ENCODE measurements at places on chromosomes 2 and 18.

DNA sequence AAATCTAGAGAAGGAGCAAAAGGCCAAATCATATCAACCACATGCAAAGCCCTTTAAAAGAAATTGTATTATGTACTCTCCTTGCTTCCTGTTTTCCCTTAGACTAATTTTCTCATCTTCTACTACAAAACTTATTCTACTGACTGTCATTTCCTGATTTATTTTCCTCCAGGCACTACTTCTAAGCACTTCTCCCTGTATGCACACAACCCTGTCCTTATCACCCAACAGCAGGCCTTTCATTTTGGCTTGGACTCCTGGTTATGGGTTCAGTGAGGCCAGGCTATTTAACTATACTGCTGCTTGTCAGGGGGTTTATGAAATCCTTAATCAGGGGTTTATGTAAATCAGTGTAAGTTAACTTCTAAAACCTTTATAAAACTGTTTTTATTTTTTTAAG, 205.1 kb upstream of the FAM98A start:
- DNase-seq, result no peak

- DNase-seq, result peak; percentile 13
Observed at GRCh38 chr2:72515696-72516095, 310.1 kb downstream of the EXOC6B start.

DNA sequence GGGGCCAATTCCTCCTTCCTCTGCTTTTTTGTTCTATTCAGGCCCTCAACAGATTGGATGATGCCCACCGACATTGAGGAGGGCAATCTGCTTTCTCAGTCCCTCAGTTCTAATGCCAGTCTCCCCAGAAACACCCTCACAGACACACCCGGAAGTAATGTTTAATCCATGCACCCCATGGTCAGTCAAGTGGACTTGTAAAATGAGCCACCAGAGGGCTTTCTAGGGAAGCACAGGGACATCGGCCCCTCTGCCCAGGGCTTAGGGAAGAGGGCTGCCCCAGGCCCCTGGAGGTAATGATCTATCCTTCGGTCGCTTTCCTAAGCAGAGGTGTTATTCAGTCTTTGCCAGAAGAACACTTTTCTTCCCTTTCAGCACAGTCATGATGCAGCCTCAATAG, 107.4 kb downstream of the PDCL3 start:
- no peak for DNase-seq

DNA sequence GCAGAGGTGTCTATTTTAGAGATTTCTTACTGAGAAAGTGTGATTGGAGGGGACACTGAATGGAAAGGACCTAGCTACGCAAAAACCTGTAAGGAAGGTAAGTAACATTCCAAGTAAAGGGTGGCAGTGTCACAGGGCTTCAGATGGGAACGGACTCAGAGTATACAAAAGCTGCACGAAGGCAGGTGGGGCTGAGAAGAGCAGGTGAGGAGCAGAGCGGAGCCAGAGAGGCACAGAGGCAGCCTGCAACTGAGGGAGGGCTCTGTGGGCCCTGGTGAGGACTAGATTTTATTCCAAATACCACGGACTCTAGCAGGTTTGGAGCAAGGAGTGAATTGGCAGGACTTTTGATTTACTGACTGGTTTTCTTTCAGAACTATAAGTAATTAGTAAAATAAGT, 331.3 kb upstream of the PKDCC start:
- no peak for DNase-seq

- DNase-seq, result no peak
Observed at GRCh38 chr2:152339556-152340286, 4.7 kb downstream of the FMNL2 start.

DNA sequence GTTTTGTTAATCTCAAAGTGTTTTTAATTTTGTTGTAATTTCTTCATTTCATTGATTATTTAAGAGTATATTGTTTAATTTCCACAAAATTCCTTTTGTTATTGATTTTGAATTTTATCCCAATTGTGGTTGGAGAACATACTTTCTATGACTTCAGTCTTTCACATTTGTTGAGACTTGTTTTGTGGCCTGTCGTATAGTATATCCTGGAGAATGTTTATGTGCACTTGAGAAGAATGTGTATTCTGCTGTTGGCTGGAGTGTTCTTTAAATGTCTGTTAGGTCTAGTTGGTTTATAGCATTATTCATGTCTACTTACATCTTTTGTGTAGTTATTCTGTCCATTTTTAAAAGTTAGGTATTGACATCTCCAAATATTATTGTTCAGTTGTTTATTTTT, 120.3 kb downstream of the TTC27 start:
- DNase-seq, result no peak

- no peak for DNase-seq
Observed at GRCh38 chr2:152762202-152762601, 43.8 kb downstream of the ARL6IP6 start.

GRCh38 chr18:23519734-23520133, 16.4 kb downstream of the RMC1 start:
- DNase-seq, result no peak

DNA sequence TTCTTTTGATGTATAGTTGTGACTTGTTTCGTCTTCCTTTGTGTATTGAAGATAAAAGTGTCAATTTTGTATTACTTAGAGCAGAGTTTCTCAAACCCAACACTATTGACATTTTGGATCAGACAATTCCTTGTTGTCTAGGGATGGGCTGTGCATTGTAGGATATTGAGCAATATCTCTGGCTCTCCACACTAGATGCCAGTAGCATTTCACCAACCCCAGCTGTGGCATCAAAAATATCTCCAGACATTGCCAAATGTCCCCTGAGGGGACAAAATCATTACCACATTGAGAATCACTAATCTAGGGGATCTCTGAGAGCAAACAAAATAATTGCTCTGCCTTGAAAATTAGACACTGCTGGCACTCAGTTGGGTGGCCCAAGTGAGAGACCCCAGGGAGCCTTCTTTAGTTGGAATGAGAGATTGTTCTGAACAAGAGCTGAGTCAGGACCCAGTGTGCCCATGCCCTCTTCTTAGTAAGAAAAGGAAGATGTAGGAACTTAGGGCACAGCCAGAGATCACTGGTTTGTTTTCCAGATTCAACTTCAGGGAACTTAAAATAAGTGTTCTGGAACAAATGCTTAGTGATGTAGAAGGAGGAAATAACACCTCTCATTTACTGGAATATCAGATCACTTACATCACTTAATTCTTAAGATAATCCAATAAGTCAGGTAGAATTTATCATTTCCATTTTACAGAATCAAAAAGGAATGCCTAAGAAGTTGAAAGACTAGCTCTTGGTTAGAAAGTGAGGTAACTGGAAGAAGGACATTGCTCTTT, 466.6 kb upstream of the TNP1 start:
- DNase-seq, result no peak

DNA sequence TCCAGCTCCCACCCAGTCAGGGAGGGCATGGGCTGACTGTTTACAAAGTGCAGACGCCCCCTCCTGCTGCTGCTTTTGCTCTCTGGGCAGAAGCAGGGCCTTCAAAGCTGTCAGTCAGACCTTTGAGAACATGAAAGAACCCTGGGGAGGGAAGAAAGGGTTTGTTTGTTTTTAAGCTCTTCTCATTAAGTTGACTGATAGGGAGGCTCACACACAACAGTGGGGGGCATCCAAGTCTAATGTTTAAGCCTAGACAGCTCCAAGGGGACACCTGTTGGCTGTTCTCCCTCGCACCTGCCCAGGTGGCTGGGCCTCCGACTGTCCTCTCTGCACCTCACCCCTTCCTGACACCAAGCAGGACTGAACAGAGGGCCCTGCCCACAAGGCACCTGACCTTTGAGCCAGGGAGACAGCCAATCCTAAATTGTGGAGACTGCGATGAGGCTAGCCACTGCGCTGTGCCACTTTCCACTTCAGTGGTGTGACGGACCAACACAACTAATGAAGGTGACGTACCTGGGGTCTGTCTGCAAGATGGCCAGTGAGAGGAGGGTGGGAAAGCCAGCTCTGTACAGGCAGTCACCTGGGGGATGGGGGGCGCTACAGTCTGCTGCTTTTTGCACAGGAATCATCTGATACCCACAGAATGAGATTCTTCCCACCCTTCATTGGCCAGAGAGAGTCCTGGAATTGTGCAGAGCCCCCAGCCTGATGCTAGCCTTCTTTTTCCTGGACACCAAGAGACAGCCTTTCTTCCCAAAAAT, 16.3 kb downstream of the ST6GAL2 start:
- DNase-seq, result no peak

GRCh38 chr2:158482594-158482993, 25.8 kb downstream of the PKP4 start:
- DNase-seq, result no peak

- no peak for DNase-seq
Observed at GRCh38 chr18:70448588-70448987, 159.7 kb downstream of the SOCS6 start.

GRCh38 chr2:21220930-21221329, 97.2 kb downstream of the TDRD15 start:
- no peak for DNase-seq

- DNase-seq, result no peak
Observed at GRCh38 chr18:3753106-3753505, 303.1 kb downstream of the TGIF1 start.

- no peak for DNase-seq
Observed at GRCh38 chr18:23114911-23115310, 20.4 kb upstream of the CABLES1 start.

GRCh38 chr2:122011493-122012270, 256.2 kb downstream of the TSN start:
- no peak for DNase-seq

- DNase-seq, result no peak
Observed at GRCh38 chr2:134431838-134432434, 178.1 kb downstream of the MGAT5 start.

GRCh38 chr2:37365669-37366068, 21.2 kb downstream of the QPCT start:
- no peak for DNase-seq

GRCh38 chr18:35050705-35051195, 9.5 kb downstream of the MAPRE2 start:
- no peak for DNase-seq

GRCh38 chr2:157866202-157866601, 9.9 kb downstream of the ACVR1 start:
- no peak for DNase-seq

GRCh38 chr18:76505614-76506013, 10.6 kb upstream of the ZNF516 start:
- no peak for DNase-seq

- peak; percentile 17 for DNase-seq
Observed at GRCh38 chr18:57060814-57061213, 86.1 kb upstream of the BOD1L2 start.

DNA sequence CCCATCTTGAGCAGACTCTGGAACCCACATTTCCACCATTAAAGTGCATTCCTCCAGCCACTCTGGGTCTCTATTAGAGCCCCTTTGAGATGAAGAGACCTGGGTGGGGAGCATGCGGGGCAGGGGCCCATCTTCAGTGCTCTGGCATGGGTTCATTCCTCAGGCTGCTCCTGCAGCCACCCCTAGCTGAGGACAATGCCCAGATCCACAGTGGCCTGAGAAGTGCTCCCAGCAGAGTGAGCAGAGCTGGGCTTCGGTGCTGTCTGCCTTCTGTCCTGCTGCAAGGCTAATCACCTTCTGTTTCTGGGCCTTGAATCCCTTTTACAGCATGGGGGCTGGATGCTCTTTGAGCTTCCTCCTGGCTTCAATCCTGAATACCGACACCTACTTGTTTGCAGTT, 169.8 kb downstream of the TRIM43 start:
- DNase-seq, result no peak

- no peak for DNase-seq
Observed at GRCh38 chr18:58511897-58512581, 116.9 kb downstream of the ALPK2 start.

- no peak for DNase-seq
Observed at GRCh38 chr2:152462120-152462519, 127.1 kb downstream of the FMNL2 start.

GRCh38 chr2:138267161-138267901, 234.2 kb upstream of the SPOPL start:
- DNase-seq, result no peak

- no peak for DNase-seq
Observed at GRCh38 chr2:174177316-174177890, 70.9 kb downstream of the OLA1 start.

GRCh38 chr2:239271882-239272281, 128.9 kb downstream of the HDAC4 start:
- DNase-seq, result no peak

DNA sequence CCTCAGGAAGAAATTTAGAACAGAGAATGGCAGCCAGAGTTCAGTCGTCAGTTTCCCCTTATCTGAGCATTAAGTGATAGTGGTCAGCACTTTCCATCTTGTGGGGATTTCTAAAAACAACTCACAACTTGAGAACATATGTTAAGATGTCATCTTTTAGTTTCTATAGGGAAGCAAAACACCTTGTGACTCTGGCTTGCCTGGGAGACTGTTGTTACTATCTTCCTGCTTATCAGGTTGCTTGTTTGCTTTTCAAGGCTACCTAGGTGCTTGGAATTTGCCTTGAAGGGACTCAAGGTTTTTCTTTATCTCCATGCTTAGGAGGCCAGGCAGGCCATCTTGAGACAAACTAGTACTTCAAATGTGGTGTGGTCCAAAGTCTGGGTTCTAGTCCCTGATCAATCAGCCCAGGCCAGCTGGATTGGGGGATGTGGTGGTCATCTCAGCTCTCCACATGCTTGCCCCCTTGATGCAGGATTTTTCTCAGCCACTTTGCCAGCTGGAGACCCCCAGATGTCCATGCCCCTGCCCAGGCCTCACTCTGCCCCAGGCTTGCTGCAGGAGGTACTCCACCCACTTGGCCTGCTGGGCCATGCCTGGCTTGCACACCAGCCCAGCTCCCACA, 125.9 kb downstream of the LYPD1 start:
- no peak for DNase-seq

DNA sequence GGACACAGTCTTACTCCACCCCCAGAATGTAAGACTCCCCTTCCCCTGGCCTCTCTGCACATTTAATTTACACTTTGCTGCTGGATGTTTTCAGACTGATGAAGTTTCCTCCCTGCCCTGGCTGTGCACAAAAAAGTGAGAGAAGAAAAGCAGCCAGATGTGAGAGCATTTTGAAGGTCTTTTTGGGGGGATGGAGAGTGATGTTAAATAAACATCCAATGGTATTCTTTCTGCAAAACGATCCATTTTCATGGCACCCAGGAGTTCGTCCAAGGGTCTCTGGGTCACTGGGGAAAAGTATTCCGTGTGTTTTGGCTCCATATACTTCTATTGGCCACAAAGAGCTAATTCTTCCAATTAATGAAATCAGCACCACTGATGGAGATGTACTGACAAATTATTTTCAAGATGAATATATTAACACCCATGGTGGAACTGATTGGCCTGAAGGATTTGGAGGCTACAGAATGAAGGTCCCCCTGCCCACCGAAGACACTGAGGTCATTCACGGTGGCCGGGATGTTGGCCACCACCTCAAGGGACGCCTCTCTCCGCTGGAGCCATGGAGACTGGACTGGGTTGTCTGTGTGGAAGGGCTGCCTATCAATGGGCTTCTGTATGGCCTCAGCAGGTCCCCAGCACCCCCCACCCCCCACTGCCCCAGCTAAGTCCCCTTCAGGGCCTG, 107.6 kb upstream of the PKDCC start:
- DNase-seq, result no peak
